Stimulated activated CD4-positive, alpha-beta T cell treated with anti-CD3 and anti-CD28 coated beads, Interleukin-1b, Interleukin-23, amount 100 ng/mL, for 48 hours (primary cell): ENCODE measurements at places on chromosomes 6 and 20.

DNA sequence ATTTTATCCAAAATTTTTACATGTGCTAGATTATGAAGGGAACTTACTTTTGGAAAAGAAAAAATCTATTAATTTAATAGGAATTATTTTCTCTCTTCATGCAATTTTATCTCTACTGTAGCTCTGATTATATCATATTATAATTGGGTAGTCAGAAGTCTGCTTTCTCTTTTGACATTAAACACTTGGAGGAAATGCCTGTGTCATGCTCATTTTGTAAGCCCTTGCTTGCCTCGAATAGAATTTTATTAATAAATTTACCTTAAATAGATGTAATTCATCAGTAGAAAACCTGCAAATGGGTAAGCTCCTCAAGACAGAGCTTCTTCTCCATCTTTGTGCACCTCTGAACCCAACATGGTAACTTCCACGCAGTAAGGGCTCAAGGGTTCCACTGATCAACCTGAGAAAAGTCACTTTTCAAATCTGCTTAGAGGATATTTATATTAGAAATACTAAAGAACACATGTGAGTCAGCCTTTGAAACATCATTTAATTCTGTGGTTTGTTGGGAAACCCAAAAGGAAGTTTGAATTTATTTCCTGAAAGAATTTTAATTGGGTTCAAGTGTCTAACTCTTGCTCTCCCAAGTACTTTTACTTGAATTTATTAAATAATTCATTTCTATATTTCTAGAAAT is 266.0 kb downstream of the ALDH8A1 start:
- DNase-seq: no peak

GRCh38 chr6:328924-329323 is 36.6 kb downstream of the DUSP22 start:
- no peak for DNase-seq

GRCh38 chr20:62916703-62917476 is 9.4 kb downstream of the DIDO1 start:
- DNase-seq: no peak

- DNase-seq: no peak
These were observed 805 bp downstream of the PHF1 start for GRCh38 chr6:33411632-33412005.

DNA sequence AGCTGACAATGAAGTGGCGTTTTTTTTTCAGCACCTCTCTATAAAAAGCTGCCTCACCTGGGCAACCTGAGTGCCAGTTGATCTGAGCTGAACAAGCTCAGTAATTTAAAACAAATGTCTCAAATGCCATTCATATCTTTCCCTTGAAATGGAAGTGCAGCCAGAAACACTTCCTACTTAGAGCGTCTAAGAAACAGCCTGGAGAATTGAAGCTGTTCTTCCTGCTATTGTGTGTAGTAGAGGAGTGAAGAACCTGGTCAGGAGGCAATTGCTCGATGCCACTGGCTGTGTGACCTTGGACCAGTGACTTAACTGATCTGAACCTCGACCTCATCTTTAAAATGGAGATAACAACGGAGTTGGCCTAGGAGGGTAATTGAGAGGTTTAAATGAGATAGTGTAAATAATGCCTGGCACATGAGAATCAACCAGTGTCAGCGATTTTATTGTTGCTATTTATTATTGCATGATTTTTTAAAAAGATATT is 95.4 kb upstream of the FOXQ1 start:
- no peak for DNase-seq

DNA sequence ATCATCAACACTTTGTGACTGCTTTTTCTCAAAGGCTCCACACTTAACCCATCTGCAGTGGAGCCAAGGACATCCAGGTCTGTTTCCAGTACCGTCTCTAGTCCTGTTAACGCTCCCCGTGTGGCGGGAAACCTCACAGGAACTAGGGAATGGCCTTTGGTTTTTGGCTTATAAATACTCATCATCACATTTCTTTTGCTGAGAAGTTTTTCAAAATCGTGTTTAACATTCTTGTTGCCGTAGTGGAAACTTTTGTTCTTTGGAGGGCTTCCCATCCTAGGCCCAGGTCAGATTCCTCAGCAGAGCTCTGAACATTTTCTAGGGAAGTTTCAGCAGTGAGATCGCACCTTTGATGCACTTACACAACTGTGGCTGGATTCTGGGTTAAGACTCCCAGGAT is 24.6 kb downstream of the DAAM2 start:
- DNase-seq: no peak

GRCh38 chr6:162187168-162187935 is 540.2 kb downstream of the PRKN start:
- DNase-seq: no peak

GRCh38 chr6:150603176-150603575 is 3.5 kb downstream of the PLEKHG1 start:
- DNase-seq: no peak

- no peak for DNase-seq
These were observed 95.3 kb downstream of the NFATC2 start for GRCh38 chr20:51447097-51447764.

DNA sequence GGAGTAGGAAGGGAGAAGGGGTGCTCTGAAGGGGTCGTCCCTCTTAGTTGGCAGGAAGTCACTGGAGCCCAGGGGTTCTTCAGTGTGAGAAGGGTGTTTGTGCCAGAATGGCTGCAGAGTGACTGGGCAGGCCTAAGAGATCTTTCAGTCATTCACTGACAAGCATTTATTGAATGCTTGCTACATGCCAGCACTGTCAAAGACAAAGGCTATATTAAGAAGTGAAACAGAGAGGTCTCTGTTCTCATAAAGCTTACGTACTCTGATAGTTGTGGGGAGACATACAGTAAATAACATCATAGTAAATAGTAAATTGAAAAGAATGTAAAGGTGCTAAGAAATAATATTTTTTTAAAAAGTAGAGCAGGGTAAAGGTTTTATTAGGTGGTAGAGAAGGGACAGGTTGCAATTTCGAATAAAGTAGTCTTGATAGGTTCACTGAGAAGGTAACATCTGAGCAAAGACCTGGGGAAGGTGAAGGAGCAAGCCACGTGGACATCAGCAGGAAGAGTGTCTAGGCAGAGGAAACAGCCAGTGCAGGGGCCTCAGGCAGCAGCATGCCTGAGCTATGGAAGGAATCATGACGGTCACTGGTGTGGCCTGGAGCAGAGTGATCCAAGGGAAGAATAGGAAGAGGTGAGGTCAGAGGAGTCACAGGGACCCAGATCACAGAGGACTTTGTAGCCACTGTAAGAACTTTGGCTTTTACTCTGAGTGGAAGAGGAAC is 36.3 kb upstream of the RNF8 start:
- no peak for DNase-seq

DNA sequence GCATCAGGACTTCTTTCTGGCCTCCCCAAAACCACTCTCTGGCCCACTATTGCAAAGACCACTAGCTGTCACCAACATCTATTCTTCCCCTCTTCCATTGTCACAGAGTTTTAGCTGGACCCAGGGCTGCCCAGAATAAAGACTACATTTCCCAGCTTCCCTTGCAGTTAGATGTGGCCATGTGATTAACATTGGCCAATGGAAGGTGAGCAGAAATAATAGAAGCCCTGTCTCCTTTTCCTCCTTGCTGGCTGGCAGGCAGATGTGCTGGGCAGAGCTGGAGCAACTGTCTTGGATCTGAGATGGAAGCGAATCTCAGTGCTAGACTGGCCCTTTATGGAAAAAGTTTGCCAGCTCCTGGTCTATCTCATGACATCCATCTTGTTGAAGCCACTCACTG is 97.0 kb downstream of the KCNB1 start:
- DNase-seq: no peak

DNA sequence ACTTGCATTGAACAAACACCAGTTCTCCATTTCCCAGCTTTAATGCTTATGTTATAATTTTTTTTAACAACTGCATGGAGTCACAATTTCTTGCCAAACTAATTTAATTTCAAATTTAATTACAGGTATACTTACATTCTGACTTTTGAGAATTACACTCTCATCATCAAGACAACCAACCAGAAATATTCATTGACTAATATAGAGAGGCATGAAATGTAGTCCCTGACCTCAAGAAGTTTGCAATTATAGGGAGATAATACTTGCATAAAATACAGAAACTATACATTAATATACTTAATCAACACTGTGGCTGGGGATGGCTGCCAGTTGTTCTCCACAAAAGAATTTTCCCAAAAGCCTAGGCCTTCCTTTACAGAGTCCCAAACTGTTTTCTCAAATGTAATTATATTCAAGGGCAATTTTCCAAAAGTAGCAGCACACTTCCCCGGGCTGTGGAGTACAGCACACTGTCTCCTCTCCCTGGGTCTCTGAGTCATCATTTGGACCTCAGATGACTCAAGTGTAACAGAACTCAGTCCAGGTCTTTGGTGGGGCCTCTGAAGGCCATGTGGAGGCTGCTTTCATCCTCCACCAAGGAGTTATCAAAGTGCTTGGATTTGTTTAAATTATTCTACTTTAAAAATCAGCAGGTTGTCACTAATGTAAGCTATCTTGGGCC is 114.1 kb downstream of the KIF16B start:
- DNase-seq: no peak

GRCh38 chr6:106360410-106360988 is at the start of gene CRYBG1:
Gene CRYBG1, plus strand, starts transcription at chr6:106360717. Its CDS starts 192 bp downstream, at chr6:106360909.
- DNase-seq: peak; percentile 69

- peak; percentile 61 for DNase-seq
These were observed 16.9 kb upstream of the PTCRA start for GRCh38 chr6:42898891-42899361.

DNA sequence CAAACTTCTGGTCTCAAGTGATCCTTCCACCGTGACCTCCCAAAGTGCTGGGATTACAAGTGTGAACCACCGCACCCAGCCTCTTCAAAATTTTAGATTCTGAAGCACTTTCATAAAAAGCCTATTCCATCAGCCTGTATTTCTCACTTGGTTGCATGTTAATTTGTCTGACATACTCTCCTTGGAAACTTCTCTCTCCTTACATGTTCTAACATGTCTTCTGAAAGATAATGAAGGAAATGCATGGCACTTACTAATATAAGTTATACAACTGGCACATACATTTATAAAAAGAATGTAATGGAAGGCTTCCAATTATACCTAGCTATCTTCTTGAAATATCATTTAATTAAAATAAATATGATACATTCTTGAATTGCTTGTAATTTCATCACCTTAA is 597.5 kb downstream of the TBC1D32 start:
- DNase-seq: no peak
